RPMI7951 (cell line): ENCODE measurements at places on chromosomes 1 and 21.
A peak's percentile ranks its signal among the peaks of the same experiment; 100 is the strongest.

DNA sequence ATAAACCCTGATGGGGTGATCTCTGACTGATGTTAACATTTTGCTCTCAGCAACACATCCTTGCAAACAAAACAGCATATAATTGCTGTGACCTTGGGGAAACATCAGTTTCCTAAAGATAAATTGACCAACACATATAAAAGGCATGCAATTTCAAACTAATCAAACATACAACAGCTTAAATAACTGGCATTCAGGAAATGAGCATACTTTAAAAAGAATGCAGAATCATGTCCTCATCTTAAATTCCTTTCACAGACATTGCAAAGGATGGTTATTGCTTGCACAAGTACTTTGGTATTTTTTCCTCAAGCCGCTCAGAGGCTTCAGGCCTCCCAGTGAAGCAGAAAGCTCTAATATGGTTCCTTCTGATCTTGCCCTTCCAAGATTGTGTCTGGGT lies 53.4 kb upstream of the RGS18 start:
- DNase-seq: no peak

GRCh38 chr1:110671361-110671760 lies 3.4 kb downstream of the KCNA3 start:
- DNase-seq: no peak

DNA sequence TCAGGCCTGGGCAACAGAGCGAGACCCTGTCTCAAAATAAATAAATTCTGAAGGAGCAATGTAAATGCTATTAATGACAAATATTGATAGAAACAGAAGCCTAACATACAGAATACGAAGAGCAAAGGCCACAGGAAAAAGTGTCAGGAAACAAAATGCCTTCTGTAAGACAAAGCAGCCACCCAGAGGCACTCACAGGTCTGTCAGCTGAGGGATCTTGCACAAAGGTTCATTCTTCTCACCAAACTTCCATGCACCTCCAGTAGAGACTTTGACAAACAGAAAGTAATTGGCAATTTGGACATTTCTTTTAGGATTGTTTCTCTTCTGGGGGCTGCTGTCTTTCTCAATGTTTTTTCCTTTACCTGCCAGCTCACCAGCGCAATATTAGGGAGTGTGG lies 1.2 kb upstream of the ALDH9A1 start:
- DNase-seq: no peak

GRCh38 chr1:168129933-168130332 lies 6.8 kb downstream of the GPR161 start:
- DNase-seq: no peak

- peak; percentile 82 for DNase-seq
These were observed 183.6 kb upstream of the UBE2U start for GRCh38 chr1:64019818-64020217.

GRCh38 chr21:26055841-26056264 lies 114.7 kb downstream of the APP start:
- no peak for DNase-seq

GRCh38 chr1:178155481-178156255 lies 61.8 kb downstream of the RASAL2 start:
- DNase-seq: no peak

DNA sequence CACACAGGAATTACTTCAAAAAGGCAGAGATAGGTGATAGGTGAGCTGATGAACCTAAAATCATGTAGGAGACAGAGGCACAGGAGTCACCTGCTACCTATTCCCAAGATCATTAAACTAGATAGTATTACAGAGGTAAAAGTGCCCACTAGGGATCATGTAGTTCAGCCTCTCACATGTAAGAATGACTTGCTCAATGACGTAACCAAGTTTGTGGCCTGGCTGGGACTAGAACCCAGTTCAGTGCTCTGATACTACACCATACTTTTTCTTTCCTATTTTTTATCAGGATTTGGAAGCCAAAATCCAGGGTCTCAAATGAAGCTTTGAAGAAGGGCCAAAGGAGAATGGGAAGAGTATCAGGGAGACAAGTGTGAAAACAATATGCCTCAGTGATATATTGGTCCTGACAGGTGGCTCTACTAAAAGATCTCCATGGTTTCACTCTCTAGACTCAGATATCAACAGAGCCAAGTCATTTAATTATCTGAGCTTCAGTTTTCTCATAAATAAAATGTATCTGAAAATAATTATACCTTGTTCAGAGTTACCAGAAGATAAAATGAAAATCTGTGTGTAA lies 87.3 kb upstream of the SLFNL1 start:
- DNase-seq: peak; percentile 2

GRCh38 chr1:91226741-91227140 lies 177.9 kb downstream of the HFM1 start:
- DNase-seq: no peak

DNA sequence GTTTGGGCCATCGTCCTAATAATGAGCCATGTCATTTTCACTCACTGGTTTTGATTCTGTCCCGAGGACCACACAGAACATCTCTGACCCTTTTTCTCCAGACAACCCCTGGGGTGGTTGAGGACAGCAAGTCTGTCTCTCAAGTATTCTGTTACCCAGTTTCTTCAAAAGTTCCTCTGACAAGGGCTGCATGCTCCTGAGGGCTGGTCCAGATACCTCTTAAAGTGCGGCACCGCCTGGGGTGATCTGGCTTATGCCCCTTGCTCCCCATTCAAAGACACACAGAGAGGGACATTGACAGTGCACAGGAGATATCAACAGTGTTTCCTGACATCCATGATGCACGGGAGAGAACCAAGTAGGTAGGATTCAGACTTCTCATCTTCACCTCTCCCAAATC lies 132.9 kb upstream of the EDN2 start:
- no peak for DNase-seq

GRCh38 chr1:3028531-3029282 lies 7.4 kb downstream of the ACTRT2 start:
- DNase-seq: no peak

DNA sequence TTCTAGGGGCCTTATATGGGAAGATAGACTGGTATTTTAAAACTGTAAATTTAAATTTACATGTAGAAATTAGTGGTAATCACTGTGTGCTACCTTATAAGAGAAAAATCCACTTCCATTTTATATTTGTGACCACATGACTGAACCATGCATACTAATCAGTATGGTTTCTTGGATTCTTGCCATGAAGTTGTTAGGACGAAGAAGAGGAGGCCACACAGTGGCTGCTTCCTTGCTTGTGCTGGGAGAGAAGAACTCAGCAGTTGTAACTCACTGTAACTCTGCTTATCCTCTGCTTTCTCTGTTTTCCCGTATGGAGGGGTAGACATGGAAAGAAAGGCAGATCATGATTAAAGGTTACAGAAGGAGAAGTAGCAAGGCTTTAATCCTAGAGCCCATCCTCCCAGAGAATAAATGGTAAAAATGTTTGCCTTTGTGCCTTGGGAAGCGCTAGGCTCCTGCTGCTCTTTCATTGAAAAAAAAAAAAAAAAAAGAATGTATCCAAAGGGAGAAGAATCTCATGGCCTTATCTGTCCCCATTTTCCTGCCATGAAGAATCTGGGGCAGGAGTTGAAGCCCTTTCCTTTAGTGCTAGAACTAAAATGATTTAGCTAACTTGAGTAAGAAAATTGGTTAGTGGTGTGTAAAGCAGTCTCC lies 32.4 kb downstream of the KCTD3 start:
- peak; percentile 23 for DNase-seq

DNA sequence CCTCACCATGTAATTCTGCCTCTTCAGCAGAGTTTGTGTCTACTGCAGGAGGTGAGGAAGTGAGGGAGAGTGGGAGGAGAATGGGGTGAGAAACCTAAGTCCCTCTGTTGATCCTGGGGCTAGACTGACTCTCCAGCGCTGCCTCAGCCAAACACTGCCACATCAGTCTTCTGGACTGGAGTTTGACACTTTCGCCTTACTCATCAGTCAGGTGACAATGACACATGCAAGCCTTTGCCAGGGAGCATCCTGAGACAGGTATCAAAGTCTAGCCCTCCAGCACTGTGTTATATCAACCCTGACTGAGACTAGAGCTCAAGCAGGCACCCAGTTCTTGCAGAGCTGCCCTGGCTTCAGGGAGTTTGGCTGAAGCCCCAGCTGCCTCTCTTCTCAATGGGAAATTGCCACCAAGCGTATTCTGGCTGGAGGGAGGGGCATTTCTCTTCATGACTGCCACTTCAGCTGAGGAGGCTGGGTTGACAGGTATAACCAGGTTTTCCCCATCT lies 33.3 kb upstream of the SUCO start:
- DNase-seq: peak; percentile 23
